Stimulated activated CD8-positive, alpha-beta memory T cell treated with anti-CD3 and anti-CD28 coated beads, Interleukin-7, amount 100 ng/mL, for 24 hours (primary cell): ENCODE measurements at places on chromosomes 4 and X.

DNA sequence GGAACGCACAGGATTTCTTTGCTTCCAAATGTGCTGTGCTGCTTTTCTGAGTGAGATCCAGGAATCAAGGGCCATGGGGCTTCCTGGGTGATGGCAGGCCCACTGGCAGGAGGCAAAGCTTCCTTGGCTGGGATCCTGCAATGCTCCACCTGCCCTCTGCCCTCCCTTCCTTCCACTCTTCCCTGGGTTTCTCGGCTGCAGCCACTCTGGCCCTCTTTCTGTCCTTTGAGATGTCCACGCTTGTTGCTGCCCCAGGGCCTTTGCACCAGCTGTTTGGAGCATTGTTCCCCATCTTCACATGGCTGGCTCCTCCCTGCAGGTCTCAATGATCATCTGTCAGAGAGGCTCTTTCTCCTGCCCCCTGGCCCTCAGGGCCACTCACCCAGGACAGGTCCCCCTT, 78.9 kb downstream of the PSAPL1 start:
- no peak for DNase-seq

DNA sequence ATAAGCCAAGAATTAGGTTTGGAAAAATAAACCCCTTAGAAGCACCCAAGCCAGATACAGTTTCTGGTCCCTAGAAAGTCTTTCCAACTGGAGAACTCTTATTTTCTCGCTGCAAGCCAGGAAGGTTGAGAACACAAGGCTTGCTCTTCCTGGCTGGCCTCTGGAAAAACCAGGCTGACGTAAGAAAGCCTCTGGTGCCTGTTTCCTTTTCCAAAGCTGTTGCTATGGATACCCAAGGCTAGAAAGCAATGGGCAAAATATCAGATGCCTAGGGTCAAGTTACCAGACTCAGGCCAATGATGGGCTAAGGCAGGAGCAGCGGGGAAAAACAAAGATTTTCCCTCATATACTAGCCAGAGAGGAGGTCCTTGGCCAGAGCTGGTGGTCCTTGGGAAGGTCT, 281.6 kb downstream of the KLHL13 start:
- DNase-seq: no peak

DNA sequence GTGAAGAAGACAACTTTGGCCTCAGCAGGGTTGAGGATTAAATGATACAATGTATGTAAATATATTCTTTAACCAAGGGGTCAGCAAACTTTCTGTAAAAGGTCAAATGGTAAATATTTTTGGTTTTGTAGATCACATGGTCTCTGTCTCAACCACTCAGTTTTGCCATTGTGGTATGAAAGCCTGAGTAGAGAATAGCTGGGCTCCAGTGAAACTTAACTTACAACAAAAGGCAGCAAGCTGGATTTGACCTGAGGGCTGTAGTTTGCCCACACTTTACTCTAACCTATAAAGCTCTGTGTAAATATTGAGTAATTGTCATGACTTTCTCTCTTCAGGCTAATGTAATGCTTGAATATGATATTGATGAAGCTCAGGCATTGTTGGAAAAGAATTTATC, 19.6 kb downstream of the VBP1 start:
- no peak for DNase-seq

DNA sequence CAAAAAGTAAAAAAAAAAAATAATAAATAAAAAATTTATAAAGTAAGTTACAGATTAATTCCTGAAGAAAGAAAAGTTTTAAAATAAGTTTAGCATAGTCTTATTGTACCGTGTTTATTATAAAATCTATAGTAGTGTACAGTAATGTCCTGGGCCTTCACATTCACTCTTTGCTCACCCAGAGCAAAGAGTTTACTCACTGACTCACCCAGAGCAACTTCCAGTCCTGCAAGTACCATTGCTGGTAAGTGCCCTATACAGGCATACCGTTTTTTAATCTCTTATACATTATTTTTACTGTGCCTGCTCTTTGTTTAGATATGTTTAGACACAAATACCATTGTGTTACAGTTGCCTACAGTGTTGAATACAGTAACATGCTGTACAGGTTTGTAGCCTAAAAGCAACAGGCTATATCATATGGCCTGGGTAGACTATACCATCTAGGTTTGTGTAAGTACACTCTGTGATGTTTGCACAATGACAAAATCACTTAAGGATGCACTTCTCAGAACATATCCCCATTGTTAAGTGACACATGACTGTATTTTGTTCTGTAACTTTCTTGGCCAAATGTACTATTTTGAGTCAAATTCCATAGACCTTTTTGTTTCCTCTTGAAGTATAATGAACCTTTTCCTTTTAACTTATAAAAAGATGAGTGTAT, 199.0 kb upstream of the NUDT6 start:
- DNase-seq: no peak

GRCh38 chrX:2498781-2499302, 1.9 kb downstream of the DHRSX start:
- no peak for DNase-seq

DNA sequence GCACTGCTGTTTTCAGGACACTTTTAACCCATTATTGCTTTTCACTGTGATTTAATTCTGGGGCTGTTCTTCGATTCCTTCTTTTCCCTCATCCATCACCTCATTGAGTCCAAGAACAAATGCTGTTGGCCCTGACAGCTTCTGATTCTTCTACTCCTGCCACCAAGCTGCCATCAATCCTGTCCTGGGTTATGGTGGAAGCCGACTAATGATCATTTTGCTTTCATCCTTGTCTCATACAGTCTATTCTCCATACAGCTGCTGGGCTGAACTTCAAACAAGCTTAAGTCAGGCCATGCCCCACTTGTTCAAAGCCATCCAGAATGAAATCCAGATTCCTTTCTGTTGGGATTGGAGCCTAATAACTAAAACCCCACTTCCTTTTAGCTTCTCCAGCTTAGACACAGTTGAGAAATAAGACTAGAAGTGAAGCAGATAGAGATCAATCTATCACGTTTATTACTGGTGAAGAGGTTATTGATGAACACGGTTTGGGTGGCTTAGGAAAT, 161.9 kb downstream of the STK32B start:
- no peak for DNase-seq

- DNase-seq: no peak
Observed at GRCh38 chrX:110168585-110168984, 149.3 kb downstream of the AMMECR1 start.

DNA sequence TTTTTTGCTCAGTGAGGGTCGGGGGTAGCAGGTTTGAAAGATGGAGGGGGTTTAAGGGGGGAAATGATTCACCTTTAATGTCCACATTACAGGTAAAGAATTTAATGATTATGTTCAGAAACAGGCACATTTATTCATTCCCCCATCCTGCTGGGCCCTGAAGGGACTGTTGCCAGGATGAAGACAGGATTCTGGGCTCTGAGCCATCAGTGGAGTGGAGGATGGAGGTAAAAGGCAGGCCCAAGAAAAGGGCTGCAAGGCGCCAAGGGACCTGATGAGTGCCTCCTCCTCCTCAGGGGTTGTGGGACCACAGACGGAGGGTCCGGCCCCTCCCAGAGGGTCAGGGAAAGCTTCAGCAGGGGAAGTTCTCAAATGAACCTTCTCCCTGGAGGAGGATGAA, 40.4 kb upstream of the PROM1 start:
- DNase-seq: no peak

DNA sequence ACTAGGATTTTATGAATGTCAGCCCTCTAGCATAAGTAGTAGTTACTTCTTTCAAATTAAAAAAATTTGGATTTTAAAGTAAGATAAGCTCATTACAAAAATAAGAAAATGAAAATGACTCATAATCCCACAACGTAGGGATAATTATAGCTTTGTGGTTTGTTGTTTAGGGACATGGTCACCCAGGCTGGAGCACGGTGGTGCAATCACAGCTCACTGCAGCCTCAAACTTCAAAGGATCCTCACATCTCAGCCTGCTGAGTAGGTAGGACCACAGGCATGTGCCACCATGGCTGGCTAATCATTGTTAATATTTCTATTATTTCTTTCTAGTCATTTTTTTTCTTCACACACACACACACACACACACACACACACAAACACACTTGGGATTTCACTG, 57.6 kb downstream of the PLAC1 start:
- no peak for DNase-seq
